ENCODE measurements at places on chromosomes 6 and 20. TPM values are rescaled to one million over a fixed set of nuclear protein-coding genes. Genes with fewer than 3 reads are reported as not detected.

DNA sequence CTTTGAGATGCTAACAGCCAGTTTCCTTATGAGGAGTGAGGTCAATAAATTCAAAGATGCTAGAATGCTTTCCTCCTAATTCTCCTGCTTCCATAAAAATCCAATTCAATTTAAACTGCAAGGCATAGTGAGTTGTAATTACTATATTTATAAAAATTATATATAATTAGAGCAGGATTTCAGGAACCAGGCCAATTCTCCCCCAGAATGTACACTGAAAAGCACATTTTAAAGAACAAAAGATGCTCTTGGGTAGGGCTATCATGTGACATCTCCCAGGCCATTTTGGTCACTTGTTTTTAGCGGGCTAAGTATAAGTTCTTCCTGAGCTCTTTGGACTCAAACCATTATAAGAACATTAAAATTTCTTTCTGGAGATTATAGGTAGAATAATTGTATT lies 195.7 kb upstream of the KCNG1 start:
- DNase-seq, result no peak

DNA sequence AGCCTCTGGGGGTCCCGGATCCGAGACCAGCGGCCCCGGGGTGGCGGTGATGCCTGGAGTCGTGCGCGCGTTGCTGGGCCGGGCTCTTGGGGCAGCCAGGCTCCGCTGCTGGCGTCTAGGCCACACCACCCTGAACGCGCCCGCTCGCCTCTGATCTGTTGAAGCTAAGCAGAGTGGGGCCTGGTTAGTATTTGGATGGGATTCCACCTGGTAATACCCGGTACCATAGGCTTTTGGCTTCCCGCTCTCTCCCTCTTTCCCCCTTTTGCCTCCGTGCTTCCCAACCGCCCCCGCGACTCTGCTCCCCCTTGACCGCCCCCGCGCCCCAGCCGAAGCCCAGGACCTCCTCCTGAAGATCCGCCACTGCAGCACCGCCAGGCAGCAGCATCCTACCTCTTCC lies 1383.5 kb upstream of the DEFB115 start:
- DNase-seq, result peak; percentile 45

Gene ZNFX1
- 42.6 TPM for total RNA-seq

GRCh38 chr6:36984581-36985416 lies 1.2 kb downstream of the MTCH1 start:
- peak; percentile 51 for DNase-seq

DNA sequence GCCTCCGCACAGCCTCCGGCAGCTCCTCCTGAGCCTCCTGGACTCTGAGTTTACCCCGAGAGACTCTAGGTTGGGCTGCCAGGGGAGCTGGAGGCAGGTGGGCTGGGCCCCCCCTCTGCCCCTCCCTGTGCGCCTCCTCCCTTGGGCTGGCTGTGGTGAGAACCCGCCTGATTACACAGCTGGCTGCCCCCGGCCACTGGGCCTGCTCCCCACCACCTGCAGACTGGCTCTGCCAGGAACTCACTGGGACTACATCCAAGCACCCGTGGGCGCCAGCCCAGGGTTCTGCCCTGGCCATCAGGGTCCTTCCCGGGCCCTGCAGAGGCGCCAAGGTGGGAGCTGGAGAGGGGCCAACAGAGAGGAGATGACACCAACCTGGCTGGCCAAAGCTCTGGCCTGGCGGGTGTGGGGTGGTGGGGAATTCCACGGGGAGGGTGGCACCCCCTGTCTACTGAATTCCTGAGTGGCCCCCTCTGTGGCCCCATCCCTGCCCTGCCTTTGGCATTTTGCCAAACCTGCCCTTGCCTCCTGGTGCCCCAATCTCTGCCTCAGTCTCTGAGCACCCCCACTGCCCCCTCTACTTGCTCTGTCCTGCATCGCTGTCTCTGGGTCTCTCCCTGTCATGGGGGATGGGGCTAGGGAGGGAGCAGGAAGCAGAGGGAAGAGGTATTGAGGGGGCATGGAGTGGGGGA lies 21.9 kb upstream of the CDH22 start:
- DNase-seq, result no peak

Gene KIF25
- total RNA-seq, result not detected

GRCh38 chr6:110781522-110782214 lies 33.6 kb downstream of the CDK19 start:
- DNase-seq, result no peak

Gene LHFPL5
- not detected for total RNA-seq

Data from myocyte (in vitro differentiated cells).